ENCODE measurements at places on chromosomes 6 and 20.

DNA sequence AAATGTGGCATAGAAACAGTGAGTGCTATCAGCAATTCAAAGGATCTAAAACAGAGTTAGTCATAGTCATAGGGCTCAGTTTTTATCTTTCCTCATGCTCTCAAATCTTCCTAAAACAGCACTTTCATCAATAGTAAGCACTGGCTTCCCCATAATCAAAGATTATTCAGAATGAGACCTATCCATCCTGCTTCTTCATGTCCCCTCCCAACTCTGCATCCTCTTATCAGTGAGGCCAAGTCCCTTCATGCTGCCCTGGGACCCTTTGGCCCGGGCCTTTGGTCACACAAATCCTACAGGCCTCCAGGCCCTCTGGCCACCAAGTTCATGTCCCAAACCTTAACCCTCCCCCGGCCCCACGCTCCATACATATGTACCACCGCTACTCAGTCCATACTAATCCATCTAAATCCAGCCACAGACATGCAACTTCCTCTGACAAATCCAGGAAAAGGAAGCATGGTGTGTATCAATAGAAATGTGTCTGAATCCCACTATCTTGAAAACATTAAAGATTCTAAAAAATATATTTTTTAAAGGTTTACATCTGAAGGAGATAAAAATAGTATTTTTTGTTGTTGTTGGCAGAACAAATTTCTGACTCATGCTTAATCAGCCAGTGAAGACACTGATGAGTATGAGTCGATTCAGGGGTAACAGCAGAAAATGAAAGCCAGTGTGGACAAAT, 143.5 kb downstream of the PDE7B start:
- DNase-seq = no peak

DNA sequence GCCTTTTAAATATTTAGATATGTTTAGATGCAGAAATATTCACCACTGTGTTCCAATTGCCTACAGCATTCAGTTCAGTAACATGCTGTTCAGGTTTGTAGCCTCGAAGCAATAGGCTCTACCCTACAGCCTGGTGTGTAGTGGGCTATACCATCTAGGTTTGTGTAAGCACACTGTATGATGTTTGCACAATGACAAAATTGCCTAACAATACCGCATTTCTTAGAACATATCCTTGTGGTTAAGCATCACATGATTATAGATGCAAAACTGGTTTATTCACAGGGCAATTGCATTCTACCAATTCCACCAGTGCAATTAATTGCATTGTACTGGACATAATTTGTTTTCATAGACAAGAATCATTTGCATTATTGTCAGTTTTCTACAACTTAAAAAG, 7.9 kb upstream of the SLC22A16 start:
- no peak for DNase-seq

- no peak for DNase-seq
Measured at GRCh38 chr6:12297363-12298016, 7.3 kb downstream of the EDN1 start.

DNA sequence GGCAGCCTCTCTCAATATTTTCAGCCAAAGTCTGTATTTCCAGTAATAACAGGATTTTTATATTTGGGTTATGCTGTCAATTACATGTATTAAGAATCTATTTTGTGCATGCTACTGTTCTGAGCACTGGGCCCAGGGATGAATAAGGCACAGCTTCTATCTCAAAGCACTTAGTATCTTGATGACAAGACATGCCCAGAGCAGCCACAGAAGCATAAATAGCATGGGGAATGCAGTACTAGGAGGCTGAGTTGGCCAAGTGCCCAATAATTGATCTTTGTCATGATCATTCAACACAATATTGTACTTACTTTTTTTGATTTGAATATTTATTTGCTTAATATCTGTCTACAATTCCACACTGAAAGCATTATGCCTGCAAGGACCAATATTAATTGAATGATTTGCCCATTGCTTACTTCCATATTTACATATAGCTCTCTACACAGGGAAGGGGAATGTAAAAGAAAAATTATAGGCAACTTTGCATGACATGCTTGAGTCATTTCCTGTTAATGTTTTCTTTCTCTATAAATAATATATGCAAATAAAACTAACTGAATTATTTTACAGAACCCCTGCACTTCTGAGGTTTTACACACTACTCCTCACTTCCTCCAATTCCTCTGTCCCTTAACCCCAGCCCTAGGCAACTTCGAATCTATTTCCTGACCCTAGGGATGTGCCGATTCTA, 298.9 kb upstream of the BMP2 start:
- no peak for DNase-seq

- DNase-seq = no peak
Measured at GRCh38 chr6:133359256-133359655, 118.1 kb downstream of the EYA4 start.

- no peak for DNase-seq
Measured at GRCh38 chr20:21397341-21398108, at the start of gene NKX2-4. NKX2-4 (minus strand) TSS chr20:21397526; CDS start chr20:21397399, 127 bp downstream.

DNA sequence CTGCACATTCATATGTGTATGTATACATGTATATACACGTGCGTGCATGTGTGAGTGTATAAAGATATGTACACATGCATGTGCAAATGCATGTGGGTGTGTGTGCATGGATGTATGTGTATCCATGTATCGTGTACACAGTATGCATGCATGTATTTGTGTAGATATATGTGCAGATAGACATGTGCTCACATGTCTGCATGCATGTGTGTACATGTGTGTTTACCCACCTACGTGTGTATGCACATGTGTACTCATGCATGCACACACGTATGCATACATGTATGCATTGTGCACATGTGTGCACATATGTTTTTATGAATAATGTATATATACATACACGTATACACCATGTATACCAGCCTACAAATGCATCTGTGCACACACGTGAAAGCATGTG, 80.3 kb upstream of the ZNF322 start:
- DNase-seq = no peak
